ENCODE measurements at places on chromosomes 12 and 14. TPM values are rescaled to one million over a fixed set of nuclear protein-coding genes. Genes with fewer than 3 reads are reported as not detected.

DNA sequence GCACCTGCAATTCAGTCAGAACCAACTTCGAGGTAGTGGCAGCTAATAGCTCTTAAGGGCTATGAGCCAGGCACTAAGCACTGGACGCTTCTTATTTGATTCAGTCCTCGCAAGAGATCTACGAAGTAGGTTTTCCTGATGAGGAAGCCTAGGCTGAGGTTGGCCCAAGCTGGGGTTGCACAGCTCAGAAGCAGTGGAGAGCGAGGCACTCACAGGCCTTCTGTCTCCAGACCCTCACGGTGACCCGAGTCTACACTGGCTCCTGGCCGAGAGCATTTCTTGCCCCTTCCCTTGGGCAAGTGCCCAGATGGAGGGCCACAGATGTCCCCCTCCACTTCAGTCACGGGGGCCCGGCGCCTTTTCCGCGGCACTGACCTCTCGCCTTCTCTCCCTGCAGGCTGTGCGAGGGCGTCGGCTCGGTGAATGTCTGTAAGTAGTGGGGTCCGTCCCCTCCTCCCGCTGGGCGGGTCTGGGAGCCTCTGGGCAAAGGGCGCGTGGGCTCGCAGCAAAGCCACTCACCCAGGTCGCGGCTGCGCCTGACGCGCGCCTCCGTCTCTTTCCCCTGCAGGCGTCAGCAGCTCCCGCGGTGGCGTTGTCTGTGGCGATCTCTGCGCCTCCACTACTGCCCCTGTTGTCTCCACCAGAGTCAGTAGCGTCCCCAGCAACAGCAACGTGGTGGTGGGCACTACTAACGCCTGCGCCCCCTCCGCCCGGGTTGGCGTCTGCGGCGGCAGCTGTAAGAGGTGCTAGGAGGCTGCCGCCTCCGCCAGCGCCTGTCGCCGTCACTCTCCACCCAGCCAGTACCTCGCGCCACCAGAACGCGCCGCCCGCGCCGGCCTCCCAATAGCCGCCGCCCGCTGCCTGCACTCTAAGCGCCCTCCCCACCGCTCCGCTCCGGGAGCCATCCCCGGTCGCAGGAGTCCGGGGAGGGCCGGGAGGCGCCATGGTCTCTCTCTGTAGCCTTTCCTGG is 13.1 kb downstream of the KRT83 start:
- peaks cover 15% of the 10 kb centered on the region for H3K4me1 ChIP-seq
- H3K27ac ChIP-seq, result no peak overlapping the region
- H3K27me3 ChIP-seq, result peaks cover 54% of the 10 kb centered on the region
- peak; percentile 67 for DNase-seq
- peak overlapping the region; percentile 22 for H3K4me3 ChIP-seq

- no peaks in the 10 kb centered on the region for H3K36me3 ChIP-seq
- H3K4me1 ChIP-seq, result no peaks in the 10 kb centered on the region
Measured at GRCh38 chr12:90653040-90653439, 301.9 kb downstream of the CCER1 start.

GRCh38 chr14:75877884-75878283 is 103.9 kb downstream of the TGFB3 start:
- H3K36me3 ChIP-seq, result peaks cover 13% of the 10 kb centered on the region
- no peaks in the 10 kb centered on the region for H3K27me3 ChIP-seq
- no peak overlapping the region for H3K4me3 ChIP-seq

DNA sequence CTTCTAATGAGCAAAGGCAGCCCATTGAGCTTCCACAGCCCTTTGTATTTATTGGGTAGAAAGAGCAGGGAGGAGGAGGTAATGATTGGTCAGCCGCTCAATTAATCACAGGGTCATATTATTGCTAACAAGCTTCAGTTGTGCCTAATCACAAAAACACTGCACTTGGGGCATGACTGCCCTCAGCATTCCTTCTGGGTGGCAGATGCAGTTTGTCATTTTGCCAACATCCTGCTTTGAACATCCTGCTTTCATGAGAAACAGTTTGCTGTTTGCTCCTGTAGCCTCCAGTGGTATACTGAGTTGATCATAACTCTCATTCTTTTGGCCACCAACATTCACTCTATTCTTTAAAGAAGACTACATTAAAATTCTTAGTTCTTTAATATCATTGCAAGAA is 462.9 kb upstream of the MIS18BP1 start:
- no peak for DNase-seq
- no peaks in the 10 kb centered on the region for H3K36me3 ChIP-seq
- H3K4me1 ChIP-seq, result no peaks in the 10 kb centered on the region
- no peaks in the 10 kb centered on the region for H3K27me3 ChIP-seq
- no peak overlapping the region for H3K27ac ChIP-seq

DNA sequence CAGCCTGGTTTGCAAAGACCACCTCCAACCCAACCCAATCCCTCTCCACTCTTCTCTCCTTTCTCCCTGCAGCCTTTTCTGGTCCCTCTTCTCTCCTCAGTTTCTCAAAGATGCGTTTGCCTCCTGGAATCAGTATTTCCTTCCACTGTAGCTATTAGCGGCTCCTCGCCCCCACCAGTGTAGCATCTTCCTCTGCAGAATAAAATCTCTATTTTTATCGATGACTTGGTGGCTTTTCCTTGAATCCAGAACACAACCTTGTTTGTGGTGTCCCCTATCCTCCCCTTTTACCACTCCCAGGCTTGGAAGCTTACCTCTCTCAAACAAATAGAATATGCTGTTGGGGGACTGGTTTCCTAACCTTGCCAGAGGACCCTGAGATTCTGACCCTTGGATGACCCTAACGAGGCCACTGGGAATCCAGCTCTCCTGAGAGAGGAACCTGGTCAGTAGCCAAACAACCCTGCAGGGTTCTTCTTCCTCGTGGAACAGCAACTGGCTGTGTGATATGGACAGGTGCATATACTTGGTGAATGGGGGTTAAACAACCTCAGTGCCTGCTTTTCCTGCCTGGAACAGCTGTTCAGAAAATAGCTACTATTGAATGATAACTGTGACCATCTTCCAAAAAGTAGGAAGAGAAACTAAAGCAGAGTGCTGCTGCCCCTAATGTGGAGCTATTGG is 4.4 kb downstream of the WNT1 start:
- H3K4me1 ChIP-seq, result peaks cover 40% of the 10 kb centered on the region
- H3K4me3 ChIP-seq, result no peak overlapping the region
- peaks cover 45% of the 10 kb centered on the region for H3K27me3 ChIP-seq
- no peak for DNase-seq
- H3K36me3 ChIP-seq, result no peaks in the 10 kb centered on the region

The C14orf180 gene
- not detected for total RNA-seq

GRCh38 chr14:104240434-104241157 is 102.2 kb downstream of the KIF26A start:
- H3K36me3 ChIP-seq, result peaks cover 2% of the 10 kb centered on the region
- no peak overlapping the region for H3K27ac ChIP-seq
- H3K4me3 ChIP-seq, result no peak overlapping the region
- H3K27me3 ChIP-seq, result peaks cover 5% of the 10 kb centered on the region
- no peak for DNase-seq

The RFX4 gene
- total RNA-seq, result not detected

GRCh38 chr12:4015225-4016091 is 142.3 kb upstream of the PARP11 start:
- H3K27ac ChIP-seq, result no peak overlapping the region
- H3K36me3 ChIP-seq, result no peaks in the 10 kb centered on the region
- no peak for DNase-seq
- no peak overlapping the region for H3K4me3 ChIP-seq

DNA sequence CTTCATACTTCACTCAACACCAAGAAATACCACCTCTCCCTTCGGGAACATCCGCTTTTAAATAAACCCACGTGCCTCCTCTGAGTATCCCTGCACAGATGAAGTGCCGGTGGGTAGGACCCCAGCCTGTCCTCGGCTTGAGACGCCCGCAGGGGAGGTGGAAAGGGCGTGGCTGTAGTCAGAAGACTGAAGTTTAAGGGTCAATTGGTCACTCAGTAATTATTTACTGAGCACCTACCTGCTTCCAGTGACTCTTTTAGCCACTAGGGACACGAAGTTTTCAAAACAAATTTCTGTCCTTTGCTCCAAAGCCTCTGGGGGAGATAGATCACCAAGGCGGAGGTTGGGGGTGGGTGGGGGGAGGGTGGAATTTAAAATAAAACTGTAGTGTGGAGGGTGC is 309.4 kb downstream of the VRK1 start:
- H3K27me3 ChIP-seq, result no peaks in the 10 kb centered on the region
- DNase-seq, result no peak

The DLGAP5 gene
- total RNA-seq, result 75.4 TPM

DNA sequence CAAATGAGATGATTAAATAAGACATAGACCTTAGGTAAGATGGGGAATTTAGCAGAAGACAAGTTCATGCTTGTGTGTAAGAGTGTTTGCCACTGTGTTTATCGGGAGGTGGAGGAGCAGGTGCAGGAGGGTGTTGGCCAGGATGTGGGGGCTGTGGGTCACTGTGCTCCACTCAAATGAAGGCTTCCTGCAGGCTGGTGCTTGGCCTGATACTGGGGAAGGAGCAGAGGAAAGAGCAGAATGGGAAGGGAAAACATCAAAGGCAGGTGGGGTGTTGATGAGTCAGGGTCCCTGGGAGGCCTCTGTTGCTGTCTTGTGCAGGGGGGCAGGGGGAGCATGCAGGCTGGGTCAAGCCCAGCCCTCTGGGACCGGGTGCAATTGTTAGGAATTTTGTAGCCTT is 126.5 kb downstream of the TSPAN9 start:
- H3K4me3 ChIP-seq, result no peak overlapping the region
- H3K36me3 ChIP-seq, result no peaks in the 10 kb centered on the region
- H3K27ac ChIP-seq, result no peak overlapping the region
- H3K4me1 ChIP-seq, result peaks cover 3% of the 10 kb centered on the region
- DNase-seq, result no peak

DNA sequence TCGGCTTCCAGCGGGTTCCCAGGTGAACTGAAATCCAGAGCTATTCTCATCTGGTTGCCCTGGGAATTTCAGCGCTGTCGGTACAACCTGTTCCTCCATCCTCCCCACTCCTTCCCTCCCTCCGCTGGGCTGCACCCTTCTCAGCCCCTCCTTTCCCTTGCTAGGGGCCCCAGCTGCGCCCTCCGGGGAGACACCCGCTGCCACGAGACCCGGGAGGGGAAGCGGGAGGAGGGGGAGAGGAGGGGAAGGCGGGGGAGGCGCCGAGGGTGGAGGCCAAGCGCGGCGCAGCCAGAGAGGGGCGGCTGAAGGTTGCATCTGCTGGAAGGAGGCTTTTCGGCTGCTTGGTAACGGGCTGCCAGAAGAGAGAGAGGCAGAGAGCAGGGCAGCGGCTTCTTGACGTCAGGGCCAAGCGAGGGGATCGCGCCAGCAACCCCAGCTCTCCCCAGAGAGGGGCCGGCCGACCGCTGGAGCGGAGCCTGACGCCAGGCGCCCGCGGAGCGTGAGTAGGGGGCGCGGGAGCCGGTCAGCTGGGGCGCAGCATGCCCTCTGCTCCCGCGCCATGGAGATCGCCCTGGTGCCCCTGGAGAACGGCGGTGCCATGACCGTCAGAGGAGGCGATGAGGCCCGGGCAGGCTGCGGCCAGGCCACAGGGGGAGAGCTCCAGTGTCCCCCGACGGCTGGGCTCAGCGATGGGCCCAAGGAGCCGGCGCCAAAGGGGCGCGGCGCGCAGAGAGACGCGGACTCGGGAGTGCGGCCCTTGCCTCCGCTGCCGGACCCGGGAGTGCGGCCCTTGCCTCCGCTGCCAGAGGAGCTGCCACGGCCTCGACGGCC is at the start of gene KCNA5:
Gene KCNA5 (plus strand): TSS at position 291 of the 831 bp plus-strand sequence. CDS start 269 bp downstream, at position 560.
- H3K27me3 ChIP-seq, result peaks cover 35% of the 10 kb centered on the region
- no peak within 1 kb of the TSS for H3K4me3 ChIP-seq
- DNase-seq, result no peak

- DNase-seq, result no peak
- no peak overlapping the region for H3K27ac ChIP-seq
- no peaks in the 10 kb centered on the region for H3K36me3 ChIP-seq
- no peaks in the 10 kb centered on the region for H3K4me1 ChIP-seq
- H3K4me3 ChIP-seq, result no peak overlapping the region
Measured at GRCh38 chr12:84376320-84376719, 536.3 kb downstream of the SLC6A15 start.

The GPRC5D gene
- total RNA-seq, result not detected

The ASCL4 gene
- total RNA-seq, result not detected

DNA sequence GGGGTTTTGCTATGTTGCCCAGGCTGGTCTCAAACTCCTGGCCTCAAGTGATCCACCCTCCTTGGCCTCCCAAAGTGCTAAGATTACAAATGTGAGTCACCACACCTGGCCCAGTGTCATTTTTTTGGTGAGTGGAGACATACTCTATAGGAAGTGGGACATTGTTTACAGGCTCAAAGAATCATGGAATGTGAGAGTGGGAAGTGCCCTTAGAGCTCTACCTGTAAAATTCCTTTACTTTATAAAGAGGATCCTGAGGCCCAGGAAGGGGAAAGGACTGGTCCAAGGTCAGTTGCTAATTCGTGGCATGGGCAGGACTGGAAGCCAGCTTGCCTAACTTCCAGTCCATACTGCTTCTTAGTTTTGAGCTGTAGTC is 8.7 kb upstream of the ADCK1 start:
- H3K4me1 ChIP-seq, result no peaks in the 10 kb centered on the region
- no peak for DNase-seq
- no peak overlapping the region for H3K4me3 ChIP-seq
- H3K36me3 ChIP-seq, result no peaks in the 10 kb centered on the region
- no peak overlapping the region for H3K27ac ChIP-seq

GRCh38 chr12:106227641-106228319 is 20.0 kb downstream of the CKAP4 start:
- H3K27me3 ChIP-seq, result peaks cover 2% of the 10 kb centered on the region
- H3K36me3 ChIP-seq, result no peaks in the 10 kb centered on the region
- H3K27ac ChIP-seq, result peak overlapping the region; percentile 55

DNA sequence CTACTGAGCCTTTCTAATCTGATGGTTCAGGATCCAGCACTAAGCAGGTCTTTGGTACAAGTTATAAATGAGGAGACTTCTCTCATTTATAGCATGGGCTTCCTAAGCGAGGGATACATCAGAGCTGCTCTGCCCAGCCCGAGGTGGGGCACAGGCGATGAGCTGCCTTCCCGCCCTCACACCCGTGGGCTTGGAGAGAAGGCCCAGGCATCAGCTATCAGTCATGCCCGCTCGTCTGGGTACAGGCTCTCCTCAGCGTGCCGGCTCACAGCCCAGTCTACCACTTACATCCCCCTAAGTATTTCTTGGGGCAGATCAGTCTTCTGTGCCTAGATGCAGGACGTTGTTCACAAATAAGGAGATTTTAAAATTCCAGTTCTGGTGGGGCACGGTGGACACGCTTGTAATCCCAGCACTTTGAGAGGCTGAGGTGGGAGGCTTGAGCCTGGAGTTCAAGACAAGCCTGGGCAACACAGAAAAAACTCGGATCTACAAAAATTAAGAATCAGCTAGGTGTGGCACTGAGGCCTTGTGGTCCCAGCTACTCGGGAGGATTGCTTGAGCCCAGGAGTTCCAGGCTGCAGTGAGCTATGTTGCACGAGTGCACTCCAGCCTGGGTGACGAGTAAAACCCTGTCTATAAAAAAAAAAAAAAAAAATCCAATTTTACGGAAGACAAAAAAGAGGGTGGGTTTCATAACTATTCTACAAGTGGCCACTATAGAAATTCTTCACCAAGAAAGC is 57.0 kb downstream of the CCDC88C start:
- no peak for DNase-seq
- peaks cover 23% of the 10 kb centered on the region for H3K36me3 ChIP-seq
- peaks cover 87% of the 10 kb centered on the region for H3K4me1 ChIP-seq
- H3K27ac ChIP-seq, result peak overlapping the region; percentile 28

GRCh38 chr12:105983622-105984320 is 155.0 kb downstream of the NUAK1 start:
- no peaks in the 10 kb centered on the region for H3K36me3 ChIP-seq
- H3K27me3 ChIP-seq, result peaks cover 4% of the 10 kb centered on the region
- no peak overlapping the region for H3K4me3 ChIP-seq
- DNase-seq, result no peak
- H3K27ac ChIP-seq, result no peak overlapping the region
- H3K4me1 ChIP-seq, result no peaks in the 10 kb centered on the region

The OR6C2 gene
- not detected for total RNA-seq

GRCh38 chr14:61222388-61222787 is 58.8 kb downstream of the TMEM30B start:
- no peak overlapping the region for H3K27ac ChIP-seq
- no peaks in the 10 kb centered on the region for H3K36me3 ChIP-seq
- H3K4me3 ChIP-seq, result no peak overlapping the region
- H3K27me3 ChIP-seq, result peaks cover 32% of the 10 kb centered on the region
- peaks cover 4% of the 10 kb centered on the region for H3K4me1 ChIP-seq

The DBX2 gene
- total RNA-seq, result not detected

All from activated CD8-positive, alpha-beta T cell treated with anti-CD3 and anti-CD28 coated beads for 36 hours (primary cell).